ENCODE measurements at places on chromosomes 4 and X.

DNA sequence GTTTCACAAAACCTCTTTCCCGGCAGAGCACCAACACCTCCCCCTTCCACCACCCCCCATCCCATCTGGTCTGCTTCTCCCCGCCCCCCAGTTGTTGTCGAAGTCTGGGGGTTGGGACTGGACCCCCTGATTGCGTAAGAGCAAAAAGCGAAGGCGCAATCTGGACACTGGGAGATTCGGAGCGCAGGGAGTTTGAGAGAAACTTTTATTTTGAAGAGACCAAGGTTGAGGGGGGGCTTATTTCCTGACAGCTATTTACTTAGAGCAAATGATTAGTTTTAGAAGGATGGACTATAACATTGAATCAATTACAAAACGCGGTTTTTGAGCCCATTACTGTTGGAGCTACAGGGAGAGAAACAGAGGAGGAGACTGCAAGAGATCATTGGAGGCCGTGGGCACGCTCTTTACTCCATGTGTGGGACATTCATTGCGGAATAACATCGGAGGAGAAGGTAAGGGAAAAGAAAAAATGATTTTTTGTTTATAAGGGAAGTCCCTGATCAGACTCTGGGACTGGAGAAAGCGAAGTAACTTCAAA, at the start of gene PDGFRA:
Gene PDGFRA, plus strand, starts transcription at position 333 of the 541 bp plus-strand sequence. CDS start 29,476 bp downstream, outside the sequence.
- DNase-seq, result no peak

GRCh38 chr4:125440814-125441213, 126.1 kb downstream of the FAT4 start:
- no peak for DNase-seq

DNA sequence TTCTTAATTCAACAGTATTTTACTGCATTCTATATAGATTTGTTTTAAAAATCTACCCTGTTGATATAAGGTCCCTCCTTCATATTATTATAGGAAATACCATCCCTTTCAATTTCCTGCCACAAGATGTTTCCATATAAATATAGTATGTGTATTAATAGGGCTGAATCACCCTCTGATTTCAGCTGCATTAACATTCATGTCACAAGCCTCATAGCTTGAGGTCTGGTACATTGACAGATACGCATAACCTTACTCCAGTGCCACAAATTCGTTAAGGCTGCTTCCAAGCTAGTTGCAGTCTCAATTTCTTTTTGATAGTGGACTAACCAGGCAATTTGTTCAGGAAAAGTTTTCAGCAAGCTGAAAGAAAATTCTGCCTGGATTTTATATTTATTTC, 128.4 kb downstream of the KLHL34 start:
- no peak for DNase-seq

- DNase-seq, result no peak
These were observed 97.8 kb upstream of the TENM3 start for GRCh38 chr4:182145334-182145905.

DNA sequence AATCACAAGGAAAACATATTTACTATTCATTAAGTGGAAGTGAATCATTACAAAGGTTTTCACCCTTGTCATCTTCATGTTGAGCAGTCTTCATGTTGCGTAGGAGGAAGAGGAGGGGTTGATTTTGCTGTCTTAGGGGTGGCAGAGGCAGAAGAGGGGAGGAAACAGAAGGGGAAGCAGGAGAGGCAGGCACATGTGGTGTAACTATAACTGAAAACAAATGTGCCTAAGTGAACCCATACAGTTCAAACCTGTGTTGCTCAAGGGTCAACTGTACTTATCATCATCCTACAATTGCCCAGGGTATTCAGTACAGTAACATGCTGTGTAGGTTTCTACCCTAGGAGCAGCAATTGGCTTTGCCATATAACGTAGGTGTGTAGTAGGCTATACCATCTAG, 47.2 kb downstream of the SYNPO2 start:
- no peak for DNase-seq
